GM13977 (cell line): ENCODE measurements at places on chromosomes 12 and 14.

DNA sequence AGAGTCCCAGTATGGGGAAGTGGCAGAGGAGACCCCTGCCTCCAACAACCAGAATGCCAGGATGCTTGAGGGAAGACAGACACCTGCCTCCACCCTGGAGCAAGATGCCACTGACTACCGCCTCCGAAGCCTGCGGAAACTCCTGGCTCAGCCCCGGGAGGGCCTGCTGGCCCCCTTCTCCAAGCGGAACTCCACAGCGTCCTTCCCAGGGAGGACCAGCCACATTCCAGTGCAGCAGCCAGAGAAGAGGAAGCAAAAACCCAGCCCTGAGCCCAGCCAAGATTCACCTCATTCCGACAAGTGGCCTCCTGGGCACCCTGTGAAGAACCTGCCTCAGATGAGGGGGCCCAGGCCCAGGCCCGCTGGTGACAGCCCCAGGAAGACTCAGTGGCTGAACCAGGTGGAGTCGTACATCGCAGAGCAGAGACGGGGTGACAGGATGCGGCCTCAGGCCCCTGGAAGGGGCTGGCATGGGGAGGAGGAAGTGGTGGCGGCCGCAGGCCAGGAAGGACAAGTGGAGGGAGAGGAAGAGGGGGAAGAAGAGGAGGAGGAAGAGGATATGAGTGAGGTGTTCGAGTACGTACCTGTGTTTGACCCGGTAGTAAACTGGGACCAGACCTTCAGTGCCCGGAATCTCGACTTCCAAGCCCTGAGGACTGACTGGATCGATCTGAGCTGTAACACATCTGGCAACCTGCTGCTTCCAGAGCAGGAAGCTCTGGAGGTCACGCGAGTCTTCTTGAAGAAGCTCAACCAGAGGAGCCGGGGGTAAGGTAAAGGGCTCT lies 93.7 kb downstream of the B4GALNT3 start:
- no peak for DNase-seq

- no peak for DNase-seq
These were observed 123.8 kb downstream of the GCH1 start for GRCh38 chr14:54778618-54779345.

DNA sequence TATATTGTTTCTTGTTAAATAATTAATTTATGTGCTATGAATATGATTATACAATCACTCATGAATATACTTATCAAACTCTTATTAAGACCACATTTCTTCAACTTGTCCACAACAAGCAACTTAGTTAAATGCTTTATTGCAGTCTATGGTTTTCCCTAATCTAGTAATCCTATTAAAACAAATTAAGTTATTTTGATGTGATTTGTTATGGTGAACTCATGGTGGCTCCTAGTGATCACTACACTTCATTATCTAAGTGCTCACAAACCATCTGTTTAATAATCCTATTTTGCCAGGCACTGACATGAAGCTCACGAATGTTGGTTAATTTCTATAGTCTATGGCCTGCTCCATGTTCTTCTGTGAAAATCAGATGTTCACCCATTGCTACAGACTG lies 42.9 kb downstream of the INSM2 start:
- DNase-seq, result no peak

DNA sequence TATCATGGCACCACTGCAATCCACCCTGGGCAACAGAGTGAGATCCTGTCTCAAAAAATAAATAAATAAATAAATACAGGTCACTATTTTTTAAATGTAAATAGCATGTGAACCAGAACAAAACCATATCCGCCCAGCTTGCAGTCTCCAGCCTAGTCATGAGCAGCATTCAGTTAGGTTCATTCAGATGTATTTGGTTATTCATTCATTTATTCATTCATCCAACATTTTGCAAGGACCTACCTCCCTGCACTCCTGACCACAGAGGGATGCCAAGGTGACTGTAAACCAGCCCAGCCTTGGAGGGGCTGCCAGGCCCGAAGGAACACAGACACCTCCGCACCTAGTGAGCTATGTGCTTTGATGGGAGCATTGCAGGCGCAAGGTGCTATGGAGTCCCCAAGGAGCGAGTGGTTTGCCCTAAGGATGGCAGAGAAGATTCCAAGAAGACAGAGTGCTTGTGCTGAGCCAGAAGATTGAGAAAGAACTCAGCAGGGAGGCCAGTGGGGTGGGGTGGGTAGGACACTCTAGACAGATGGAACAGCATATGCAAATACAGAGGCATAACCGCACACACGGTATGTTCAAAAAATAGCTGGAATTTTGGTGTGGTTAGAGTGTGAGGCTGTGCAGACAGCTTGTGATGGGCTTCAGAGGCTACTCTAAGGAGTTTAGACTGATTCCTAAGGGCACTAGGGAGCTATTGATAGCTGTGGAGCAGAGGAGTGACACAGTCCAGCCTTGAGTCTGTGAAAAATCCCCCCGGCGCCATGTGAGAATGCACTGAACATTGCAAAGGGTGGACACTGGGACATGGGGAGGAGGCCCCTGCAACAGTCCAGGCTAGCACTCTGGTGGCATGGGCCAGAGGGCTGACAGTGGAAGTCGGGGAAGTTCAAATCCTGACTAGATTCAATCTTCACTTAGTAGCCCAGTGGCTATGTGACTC lies 11.7 kb downstream of the DTX1 start:
- DNase-seq, result no peak

- DNase-seq, result no peak
These were observed 11.3 kb downstream of the SOCS2 start for GRCh38 chr12:93583627-93584392.

- no peak for DNase-seq
These were observed 604 bp downstream of the GLIPR1 start for GRCh38 chr12:75481013-75481705.

DNA sequence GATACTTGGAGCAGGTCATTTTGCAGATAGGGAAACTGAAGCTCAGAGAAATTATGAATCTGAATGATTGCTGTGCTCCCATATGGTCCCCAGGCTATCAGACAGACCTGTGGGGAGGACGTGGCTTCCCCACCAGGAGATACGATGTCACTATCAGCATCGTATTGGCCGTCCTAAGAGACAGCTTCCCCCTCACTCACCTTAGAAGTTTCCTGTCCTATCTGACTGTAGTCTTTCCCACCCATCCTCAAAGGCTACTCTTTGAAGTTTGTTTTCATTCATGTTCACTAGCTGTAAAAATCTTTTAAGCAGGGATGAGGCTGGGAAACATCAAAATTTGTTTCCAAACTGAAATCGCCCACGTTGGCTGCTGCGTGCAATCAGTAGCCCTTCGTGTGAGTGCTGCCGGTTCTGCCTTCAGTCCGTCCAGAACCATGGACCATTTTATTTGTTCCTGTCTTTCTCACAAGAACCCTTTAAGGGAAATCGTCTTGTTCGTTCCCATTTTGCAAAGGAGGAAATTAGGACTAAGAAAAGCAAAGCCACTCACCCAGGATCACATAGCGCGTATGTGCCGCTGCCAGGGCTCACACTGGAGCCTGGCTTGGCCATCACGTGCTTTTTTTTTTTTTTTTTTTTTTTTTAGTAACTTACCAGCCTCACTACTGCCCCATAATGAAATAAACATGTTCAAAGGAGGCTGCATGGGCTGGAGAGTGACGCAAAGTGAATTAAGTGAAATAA lies 1.0 kb upstream of the KDM2B start:
- DNase-seq, result no peak

- no peak for DNase-seq
These were observed 158.4 kb downstream of the IPO8 start for GRCh38 chr12:30537228-30537627.

- no peak for DNase-seq
These were observed 112.1 kb downstream of the TSPAN9 start for GRCh38 chr12:3189282-3189681.

DNA sequence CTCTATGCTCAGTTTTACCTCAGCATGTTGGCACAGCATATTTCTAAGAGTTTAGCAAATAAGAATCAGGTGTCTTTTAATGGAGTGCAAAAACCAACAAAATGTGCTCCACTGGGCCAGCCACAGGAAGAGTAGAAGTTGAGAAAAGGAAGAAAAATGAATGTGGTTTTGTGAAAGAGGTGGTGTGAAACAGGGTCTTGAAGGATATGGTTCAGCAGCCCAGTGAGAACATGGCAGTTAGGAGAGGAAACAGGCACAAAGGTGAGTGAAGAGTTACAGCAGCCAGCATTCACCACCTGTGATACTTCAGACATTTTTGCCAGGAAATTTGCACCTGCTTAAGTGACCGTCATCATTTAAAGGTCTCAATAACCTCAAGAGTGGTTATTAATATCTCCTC lies 2.4 kb downstream of the STAB2 start:
- DNase-seq, result no peak

DNA sequence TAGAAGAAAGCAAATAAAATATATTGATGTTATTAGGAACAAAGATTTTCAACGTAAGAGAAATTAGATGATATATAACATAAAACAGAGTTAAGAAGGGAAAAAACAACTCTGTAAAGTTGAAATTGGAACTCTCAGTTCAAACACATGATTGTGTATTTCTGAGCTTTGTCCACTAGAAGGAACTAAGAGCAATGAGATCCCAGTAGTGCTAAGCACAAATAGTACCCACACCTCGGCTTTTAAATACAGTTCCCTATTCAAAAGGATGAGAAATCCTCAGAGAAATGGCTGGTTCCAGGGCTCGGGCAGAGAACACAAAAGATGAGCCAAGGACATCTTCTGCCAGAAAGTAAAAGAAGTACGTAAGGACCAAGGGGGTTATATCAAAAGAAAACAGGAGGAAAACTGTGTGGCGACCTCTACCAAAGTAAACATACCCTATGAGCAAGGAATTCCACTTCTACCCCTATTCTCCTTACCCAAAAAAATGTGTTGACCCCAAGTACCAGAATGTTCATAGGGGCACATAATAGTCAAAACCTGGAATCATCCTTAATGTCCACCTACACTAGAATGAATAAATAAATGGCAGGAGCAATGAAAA lies 96.6 kb downstream of the SPTSSA start:
- DNase-seq, result no peak

- no peak for DNase-seq
These were observed 238.2 kb upstream of the NOVA1 start for GRCh38 chr14:26835979-26836570.

DNA sequence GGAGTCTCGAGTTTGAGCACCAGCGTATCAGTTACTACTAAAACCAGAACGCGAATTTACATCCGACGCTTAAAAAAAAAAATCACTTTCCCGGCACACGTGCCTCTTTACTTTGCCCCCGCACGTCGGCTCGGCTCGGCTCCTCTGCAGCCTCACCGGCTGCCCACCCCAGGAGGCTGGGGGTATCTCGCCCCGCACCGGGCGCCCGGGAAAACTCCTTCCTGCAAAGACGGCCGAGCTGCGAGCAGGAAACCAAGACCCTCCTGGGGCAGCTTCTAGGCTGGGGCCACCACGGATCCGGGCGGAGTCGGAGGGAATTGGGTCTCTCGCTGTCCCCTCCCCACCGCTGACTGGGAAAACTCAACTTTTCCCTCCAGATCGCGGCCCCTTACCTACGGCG lies 610 bp downstream of the VSIG10 start:
- no peak for DNase-seq

DNA sequence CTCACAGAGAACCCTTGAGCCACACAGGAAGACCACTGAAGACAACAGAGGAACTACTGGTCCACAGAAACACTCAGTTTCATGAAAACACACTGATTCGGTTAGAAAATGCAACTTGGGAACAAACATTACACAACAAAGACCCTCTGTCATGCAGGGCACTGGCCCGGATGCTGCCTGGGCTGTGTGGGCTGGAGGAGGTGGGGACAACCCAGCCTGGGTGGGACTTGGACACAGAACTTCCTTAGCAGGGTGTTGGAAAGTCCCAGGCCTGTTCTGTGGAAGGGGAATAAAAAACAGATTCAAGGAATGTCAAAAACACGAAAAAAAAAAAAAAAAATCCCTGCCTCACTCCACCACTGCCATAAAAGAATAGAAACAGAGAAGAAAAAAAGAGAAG lies 181.0 kb downstream of the MON2 start:
- no peak for DNase-seq

- DNase-seq, result no peak
These were observed 48.1 kb upstream of the RIN3 start for GRCh38 chr14:92465353-92466055.

DNA sequence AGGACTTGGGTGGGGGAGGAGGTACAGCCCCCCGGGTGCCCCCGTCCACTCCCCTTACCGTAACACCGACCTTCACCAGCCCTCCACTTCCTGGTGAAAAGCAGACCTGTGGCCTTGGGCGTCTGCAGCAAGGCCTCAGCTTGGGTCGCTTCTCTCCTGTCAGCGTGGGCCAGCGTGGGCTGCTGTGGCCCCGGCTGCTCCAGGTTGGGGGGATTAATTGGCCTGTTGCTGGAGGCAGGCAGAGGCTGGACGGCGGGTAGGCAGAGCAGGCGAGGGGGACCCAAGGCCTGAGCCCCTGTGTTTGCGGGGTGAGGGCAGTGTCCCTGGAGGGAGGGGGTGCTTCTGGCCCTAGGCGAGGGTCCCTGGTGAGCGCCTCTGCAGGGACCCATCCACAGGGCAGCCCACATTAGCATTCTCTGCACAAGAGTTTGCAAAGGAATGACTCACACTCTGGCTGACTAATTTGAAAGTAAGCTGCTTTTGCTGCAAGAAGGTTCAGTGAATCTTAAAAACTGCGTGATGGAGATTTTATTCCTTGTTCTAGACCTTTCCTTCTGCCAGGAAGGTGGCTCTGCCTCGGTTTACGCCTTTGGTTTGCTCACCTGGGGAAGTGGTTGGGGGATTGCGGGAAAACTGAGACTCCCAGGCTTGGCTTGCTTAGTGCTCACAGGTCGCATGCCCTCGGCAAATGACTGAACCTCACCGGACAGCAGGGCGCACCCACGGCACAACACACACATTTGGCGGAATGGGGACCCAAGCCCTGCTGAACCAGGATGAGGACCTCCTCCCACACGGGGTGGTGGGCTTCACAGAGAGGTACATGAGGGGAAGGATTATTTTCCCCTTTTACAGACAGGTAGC lies 37.9 kb upstream of the DLK1 start:
- no peak for DNase-seq

DNA sequence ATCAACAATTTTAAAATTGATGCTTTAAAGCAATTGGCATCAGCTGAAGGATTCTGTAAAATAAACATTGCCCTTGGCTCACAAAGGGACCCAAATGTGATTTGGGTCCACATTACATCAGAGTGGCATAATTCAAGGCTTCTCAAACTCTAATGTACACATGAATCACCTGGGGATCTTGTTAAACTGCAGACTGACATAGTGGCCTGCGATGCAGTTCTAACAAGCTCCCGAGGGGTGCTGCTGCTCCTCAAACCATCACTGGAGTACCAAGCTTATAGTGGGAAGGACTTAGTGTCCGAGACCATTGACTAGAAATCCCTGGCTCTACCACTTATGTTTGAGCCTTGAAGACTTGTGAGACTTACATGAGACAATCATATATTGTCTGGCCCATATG lies 31.8 kb upstream of the DNM1L start:
- no peak for DNase-seq

DNA sequence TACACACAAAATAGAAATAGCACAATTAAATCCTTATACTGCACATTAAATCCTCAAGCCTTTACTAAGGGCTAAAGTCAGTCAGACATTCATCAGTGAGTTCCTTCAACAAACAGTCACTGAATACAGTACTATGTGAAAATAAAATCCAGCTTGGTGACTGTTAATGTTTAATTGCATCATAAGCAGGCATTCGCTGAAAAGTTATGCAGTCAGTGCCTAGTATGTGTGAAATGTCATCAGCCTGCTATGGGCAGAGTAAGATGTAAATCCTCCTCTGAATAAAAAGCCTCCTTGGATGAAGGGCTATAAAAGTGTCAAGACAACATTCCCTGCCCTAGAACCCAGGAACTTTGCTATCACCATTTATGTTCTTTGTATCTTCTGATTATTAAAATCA lies 116.4 kb downstream of the PRICKLE1 start:
- DNase-seq, result no peak

GRCh38 chr12:128825835-128826234 lies 2.1 kb upstream of the SLC15A4 start:
- no peak for DNase-seq

GRCh38 chr14:105135700-105136395 lies 32.7 kb downstream of the JAG2 start:
- no peak for DNase-seq
